ENCODE measurements at places on chromosomes 5 and 9.
A peak's percentile ranks its signal among the peaks of the same experiment; 100 is the strongest.

GRCh38 chr9:84922051-84922450, 252.5 kb downstream of the NTRK2 start:
- no peak for DNase-seq

DNA sequence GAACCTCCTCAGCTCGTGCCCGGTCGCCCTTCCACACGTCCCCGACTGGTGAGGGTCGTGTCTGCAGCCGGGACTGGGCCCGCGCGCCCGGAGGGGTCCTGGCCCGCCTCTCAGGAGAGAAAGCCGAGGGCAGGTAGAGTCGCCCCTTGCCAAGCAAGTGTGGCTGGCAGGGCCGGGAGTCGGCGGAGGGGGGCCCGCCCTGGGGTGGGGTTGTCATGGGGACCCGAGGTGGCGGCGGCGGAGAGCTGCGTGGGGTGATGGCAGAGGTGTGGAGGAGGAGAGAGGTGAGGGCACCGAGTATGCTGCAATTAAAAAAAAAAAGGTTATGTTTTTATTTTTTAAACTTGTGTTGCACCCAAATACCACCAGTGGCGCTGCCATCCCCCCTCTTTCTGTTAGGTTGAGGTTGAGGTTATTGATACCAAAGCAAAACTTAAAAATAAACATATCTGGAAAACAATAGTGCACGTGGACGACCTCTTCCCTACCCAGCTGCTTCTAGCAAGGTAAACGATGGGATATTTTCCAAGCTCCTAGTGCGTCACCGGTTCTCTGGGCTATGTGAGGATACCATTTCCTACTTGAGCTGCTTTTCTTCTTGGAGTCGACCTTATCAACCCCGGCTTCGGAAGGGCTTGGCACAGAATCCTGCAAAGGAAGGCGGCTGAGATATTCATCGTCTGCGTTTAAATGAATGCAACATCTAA, 660 bp downstream of the SCAMP1 start:
- peak; percentile 73 for DNase-seq

- no peak for DNase-seq
Observed at GRCh38 chr5:123450640-123451039, 27.4 kb upstream of the CEP120 start.

- no peak for DNase-seq
Observed at GRCh38 chr5:72166070-72166979, 59.0 kb downstream of the MAP1B start.

DNA sequence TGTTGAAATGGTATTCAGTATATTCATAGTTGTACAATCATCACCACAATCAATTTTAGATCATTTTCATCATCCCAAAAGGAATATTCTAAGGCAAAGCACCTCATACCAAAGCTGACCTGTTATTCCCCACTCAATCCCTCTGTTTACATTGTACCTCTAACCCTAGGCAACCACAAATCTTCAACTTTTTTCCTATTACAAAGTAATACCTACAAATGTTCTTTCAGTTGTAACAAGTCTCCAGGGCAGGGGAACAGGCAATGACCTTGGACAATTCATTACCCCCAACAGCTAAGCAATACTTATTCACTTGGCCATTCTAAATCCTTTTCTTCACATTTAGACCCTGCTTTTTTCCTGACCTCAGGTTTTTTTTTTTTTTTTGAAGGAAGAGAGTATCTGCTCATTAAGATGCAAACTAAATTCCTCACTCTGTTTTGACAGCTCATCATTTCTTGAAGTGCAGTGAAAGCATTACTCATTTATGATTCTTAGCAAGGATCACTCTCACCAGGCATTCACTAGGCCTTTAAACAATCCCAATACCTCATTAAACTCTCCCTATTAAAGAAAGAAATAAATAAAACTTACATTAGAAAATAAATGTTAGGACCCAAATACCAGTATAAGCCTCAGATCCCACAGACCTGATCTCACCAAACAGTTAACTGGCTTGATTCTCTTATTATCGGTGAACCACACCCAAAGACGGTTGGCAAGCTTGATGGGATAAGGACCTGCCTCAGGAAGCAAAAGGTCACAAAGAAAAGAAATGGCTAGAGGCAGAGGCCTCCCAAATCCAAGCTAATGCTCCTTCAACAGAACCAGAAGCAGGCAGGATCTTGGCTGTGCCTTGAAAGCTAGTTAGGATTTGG, 15.3 kb downstream of the MTMR12 start:
- no peak for DNase-seq

Measured in effector memory CD4-positive, alpha-beta T cell (primary cell).